ENCODE measurements at places on chromosomes 3 and 15.
A peak's percentile ranks its signal among the peaks of the same experiment; 100 is the strongest.

DNA sequence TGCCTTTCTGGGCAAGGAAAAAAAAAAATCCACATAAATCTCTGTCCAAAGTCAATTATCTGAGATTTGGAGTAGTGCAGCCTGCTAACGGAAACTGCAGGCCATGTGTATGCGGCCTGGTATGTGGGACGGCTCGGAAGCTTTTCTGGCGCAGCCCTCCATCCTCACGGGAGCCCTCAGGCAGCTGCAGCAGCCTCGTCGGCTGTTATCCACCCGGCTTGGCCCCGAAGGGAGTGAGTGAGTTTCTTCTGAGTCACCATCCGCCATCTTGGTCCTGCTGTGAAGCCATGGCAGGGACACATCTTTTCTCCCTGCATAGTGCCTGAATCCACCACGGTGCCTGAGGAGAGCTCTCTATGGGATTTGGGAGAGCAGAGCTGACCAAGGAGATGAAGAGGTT lies 62.8 kb downstream of the POLR2M start:
- DNase-seq = no peak

DNA sequence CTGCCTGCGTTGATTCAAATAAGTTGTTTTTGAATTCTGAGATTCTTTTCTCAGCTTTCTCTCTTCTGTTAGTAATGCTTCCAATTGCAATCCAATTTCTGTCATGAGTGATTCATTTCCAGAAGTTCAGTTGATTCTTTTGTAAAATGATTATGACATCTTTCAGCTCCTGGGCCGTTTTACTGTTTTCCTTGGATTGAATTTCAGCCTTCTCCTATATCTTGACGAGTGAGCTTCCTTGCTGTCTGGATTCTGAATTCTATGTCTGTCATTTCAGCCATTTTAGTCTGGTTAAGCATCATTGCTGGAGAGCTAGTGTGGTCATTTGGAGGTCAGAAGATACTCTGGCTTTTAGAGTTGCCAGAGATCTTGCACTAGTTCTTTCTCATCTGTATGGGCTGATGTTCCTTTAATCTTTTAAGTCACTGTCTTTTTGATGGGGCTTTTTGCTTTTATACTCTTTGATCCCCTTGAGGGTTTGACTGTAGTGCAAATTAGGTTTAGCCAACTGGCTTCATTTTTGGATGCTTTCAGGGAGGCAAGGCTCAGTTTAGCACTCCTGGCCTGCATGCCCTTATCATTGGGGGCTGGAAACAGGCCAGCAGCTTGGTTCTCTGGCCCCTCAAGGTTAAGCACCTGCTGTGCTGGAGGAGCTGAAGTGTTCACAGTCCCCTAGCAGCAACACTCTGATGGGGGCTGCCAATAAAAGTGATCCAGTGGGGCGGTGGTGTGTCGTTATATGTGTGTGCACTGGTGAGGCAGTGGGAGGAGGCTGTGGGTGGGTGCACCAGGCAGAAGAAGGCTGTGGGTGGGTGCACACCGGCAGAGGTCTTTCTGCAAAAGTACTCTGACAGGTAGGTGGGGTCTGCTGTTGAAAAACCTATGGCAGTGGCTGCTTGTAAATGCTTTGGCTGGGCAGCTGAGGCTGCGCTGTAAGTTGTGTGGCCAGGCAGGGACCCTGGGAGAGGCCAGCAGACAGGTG lies 51.2 kb downstream of the MCTP2 start:
- DNase-seq = no peak

- no peak for DNase-seq
Observed at GRCh38 chr3:88191872-88192409, 42.2 kb downstream of the C3orf38 start.

DNA sequence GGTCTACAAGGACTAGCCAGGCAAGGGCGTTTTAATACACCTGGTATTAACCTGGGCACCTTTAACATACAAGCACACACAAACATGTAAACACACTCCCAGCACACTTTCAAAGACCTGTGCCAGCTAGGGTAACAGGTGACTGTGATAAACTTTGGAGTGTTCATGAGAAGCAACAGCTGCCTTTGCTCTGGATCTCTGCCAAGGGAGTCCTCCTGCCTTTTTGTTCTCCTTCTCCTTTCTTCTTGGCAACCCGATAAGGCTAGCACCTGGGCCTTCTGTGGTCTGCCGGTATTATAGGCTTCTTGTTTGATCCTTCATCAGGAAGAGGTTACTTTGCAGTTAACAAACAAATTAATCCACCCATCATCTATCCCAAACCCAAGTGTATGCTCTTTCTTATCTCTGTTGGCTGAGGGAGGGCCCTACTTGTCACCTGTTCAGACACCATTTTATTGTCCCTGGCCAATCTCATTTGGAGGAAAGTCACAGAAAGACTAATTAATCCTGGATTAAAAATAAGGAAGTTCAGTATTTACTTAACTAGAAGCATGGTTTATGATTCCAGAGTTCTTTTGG lies at the start of gene RETNLB:
RETNLB (minus strand) TSS at position 7 of the 579 bp plus-strand sequence. CDS start 225 bp downstream, outside the sequence.
- DNase-seq = no peak

DNA sequence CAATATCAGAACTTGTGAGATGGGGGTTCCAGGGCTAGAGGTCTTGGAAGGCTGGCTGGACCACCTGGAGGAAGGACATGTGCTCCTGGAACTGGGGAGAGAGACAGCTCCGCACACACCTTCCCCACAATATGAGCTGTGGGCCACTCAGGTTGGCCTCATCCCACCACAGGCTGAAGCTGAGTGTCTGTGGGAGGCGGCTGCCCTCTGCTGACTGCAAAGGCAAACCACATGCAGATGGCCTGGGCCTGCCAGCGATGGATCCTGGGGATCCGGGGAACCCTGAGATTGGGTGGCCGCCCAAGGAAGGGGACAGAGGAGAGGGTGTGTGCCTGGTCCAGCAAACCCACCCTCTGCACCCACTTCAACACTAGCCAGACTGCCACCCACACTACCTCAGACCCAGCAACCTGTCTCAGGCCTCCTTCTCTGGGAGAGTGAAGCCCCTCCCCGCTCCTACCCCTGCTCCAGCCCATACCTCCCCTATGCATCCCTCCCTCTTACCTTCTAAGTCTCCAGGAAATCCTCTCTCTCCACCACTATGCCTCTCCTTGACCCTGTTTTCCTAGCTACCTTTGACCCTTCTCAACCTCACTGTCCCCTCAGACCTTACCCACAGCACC lies 44.8 kb downstream of the CYP11A1 start:
- DNase-seq = peak; percentile 50

- DNase-seq = no peak
Observed at GRCh38 chr15:67573194-67573593, 30.7 kb downstream of the MAP2K5 start.

DNA sequence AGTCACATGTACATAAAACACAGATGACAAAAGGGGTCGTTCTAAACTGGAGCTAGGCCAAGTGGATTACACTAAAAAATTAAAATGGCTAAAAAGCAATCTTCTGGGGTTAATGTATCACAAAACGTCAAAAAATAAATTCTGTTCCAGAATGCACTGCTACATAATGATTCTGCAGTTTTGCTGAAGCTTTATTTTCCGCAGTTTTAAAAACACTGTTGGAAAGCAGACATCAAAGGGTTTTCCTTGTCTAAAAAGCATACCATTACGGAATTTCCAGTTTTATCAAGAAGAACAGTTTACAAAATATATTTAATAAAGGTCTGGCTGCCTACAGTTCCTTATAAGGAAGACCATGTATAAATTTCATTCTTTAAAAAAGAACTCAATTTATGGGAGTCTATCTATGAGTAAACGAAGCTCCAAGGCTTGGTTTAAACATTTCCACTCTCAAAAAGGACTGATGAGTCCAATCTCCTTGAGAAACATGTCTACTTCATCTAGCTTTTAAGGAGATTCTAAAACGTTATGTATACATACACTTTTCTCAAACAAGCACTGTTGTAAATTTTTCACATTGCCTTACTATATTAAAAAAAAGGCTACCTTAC lies 1.3 kb downstream of the DMXL2 start:
- no peak for DNase-seq

DNA sequence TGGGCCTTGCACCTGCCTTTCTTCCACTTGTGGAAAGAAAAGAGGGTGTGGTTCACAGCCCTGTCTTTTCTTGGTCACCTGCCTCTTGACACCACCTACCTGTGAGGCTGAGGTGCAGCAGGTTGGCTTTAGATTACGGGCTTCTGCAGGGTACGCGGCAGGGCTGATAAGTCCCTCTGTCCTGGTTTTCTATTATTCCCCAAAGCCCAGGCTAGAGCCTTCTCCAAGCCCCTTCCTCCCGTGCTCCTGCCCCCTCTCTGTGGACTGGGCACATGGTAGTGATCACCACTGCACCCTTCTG lies 44.8 kb upstream of the HACD2 start:
- no peak for DNase-seq

DNA sequence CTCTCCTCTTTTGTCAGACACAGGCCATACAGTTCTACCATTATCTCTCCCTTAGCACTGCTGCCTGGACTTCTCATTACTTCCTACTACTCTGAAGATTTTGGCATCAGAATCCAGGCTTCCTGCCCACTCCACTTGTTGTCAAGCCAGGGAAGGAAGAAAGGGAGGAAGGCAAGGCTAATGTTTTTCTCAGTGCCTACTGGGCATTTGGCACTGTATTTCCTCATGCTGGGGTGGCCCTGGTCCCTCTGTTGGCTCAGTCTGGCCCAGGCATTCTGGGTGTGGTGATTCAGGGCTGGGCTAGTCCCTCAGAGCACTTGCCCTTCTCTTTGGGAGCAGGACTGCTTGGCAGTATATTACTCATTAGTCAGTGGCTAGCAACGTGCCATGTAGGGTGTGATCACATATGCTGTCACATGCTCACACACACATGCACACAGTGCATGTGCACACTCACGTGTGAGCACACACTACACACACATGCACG lies 52.9 kb downstream of the BSN start:
- DNase-seq = no peak

DNA sequence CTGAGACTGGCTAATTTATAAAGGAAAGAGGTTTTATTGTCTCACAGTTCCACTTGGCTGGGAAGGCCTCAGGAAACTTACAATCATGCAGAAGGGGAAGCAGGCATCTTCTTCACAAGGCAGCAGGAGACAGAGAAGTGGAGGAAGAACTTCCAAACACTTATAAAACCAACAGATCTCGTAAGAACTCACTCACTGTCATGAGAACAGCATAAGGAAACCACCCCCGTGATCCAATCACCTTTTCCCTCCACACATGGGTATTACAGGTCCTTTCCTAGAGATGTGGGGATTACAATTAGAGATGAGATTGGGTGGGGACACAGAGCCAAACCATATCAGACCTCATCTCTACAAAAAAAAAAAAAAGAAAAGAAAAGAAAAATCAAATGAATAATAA lies 25.7 kb downstream of the CGGBP1 start:
- no peak for DNase-seq

- no peak for DNase-seq
Observed at GRCh38 chr15:85540085-85540797, 159.8 kb downstream of the AKAP13 start.

DNA sequence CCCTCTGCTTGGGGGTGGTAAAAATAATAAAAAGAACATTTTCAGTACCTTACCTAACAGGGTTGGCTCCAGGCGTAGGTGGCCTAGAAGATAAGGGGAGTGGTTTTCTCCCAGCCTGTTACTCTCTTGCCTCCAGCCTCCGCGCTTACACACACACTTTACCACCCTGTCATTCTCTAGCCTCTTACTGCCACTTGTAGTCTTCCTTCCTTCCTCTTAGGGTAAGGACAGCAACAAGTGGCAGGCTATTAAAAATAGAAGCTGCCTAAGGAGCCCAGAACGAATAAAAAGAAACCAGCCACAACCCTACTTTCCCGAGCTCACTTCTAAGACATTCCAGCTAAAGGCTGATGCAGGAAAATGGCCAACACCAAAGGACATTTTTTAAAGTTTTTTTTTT lies 9.6 kb upstream of the LIPH start:
- DNase-seq = no peak

GRCh38 chr3:143840636-143841035 lies 7.6 kb downstream of the SLC9A9 start:
- no peak for DNase-seq

DNA sequence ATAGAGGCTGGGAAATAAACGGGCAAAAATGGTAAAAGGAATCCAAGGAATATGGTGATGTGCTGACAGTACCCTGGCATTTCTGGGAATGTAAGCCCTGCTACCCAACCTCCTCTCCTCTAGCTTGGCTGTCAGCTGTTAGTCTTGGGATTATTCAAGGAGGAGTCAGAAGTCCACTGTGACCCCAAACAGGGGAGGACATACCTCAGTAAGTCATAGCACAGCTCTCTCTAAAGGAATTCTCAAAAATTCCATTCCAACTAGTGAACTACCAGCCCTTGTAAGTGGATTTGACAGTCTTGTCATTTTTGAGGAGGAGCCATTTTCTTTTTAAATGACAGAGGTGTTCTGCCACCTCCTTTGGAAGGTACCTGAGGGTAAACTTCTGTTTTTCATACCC lies 207.5 kb downstream of the PDCD6IP start:
- DNase-seq = no peak

- DNase-seq = no peak
Observed at GRCh38 chr3:151789853-151790463, 24.0 kb upstream of the AADAC start.

DNA sequence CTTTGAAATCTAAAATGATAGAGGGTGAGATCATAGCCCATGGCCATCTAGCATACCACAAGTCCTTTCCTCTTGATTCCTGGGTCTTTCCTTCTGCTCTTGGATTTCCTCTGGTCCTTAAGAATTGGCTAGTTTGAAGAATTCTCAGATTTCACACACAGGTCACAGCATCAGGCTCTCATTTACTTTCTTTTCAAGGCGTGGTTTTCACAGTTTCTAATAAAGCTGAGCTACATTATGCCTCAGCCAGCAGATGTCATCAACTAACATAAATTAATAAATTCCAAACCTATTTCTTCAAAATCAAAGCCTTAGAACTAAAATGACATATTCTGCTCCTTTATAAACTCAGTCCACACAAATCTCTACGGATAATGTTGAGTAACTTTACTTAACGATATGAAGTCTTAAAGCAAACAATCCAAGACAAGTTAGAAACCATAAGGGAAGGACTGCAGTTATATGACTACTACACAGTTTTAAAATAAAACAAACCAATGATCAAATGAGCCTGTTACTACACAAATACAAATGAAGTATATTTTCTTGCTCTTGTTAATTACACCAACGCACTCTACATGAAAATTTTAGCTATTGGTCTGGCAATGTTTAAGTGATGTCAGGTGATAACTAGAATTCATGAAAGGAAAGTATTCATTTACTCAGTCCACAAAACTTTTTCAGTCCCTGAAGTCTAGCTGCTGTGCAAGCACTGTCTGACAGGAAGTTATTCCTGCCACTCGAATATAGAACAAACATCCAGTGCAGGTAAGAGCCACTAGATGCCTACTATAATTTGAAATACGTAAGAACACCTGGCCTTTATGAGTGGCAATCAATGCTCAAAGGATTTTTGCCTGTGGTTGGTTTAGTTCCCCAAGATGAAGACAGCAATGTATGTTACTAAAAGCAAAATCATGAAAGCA lies 9.2 kb downstream of the CCDC14 start:
- DNase-seq = no peak

GRCh38 chr3:113684271-113684819 lies 12.1 kb downstream of the USF3 start:
- no peak for DNase-seq

- DNase-seq = no peak
Observed at GRCh38 chr3:51796854-51797253, 17.8 kb upstream of the IQCF6 start.

- DNase-seq = no peak
Observed at GRCh38 chr3:51004235-51004634, 329.5 kb downstream of the DOCK3 start.

Measured in activated CD4-positive, alpha-beta T cell treated with anti-CD3 and anti-CD28 coated beads, Interleukin-2, amount 50 U/mL, for 4 hours (primary cell).